NCI-H1092 treated with DMSO at 0.1 percent for 48 hours (cell line): ENCODE measurements at places on chromosomes 2 and 18.

DNA sequence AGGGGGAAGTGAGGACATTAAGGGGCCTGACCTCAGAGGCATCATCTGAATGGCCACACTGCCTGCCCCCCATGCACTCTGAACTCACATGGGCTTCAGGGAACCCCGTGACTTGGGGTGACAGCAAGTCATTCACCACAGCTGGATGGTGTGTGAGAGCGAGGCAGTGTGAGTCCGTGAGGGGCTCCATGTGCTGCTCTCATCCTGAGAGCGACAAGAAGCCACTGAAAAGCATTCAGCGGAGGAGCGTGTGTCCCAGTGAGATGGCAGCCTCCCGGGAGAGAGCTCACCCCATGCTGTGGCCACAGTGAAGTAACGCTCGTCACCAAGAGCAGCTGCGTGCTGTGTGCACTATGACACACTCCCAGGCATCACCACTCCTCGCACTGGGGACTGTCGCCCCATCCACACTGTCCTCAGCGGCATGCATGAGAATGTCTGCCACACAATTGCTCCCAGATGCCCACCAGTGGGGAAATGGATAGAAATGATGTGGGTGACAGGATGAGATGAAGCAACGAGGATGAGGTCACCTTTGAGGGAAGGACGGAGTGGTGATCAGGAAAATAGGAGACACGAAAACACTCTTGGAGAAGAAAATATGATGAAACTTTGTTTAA lies 213.0 kb upstream of the RAB6C start:
- no peak for DNase-seq

- DNase-seq = no peak
Measured at GRCh38 chr2:144703852-144704708, 184.2 kb upstream of the ZEB2 start.

DNA sequence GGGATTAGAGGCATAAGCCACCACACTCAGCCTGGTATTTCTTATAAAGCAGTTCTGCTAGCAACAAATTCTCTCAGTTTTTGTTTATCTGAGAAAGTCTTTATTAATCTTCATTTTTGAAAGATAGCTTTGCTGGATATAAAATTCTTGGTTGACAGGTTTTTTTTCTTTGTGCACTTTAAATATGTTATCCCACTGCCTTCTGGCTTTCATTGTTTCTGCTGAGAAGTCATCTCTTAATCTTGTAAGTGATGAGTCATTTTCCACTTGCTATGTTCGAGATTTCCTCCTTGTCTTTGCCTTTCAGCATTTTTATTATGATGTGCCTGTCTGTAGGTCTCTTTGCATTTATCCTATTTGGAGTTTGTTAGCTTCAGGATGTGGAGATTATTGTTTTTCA lies 5.9 kb upstream of the ELAC1 start:
- DNase-seq = no peak

GRCh38 chr2:20365249-20365817 lies 14.7 kb upstream of the PUM2 start:
- DNase-seq = no peak

DNA sequence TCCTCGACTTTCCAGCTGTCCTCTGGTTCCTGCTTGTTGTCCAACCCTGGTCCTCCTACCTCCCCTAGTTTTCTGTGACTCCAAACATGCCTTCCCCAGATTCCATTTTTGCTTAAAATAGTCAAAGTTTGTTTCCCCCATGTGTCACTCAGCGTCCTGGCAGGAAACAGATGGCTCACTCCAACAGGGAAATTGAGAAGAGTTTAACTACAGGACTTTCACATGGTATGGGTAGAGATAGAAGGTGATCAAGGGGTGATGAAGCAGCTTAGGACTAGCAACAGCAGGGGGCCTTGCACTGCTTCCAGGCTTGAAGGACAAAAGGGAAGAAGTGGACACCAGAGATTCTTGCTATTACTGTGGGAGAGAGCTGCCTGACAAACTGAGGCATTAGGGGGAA lies 6.1 kb upstream of the CUL3 start:
- no peak for DNase-seq

DNA sequence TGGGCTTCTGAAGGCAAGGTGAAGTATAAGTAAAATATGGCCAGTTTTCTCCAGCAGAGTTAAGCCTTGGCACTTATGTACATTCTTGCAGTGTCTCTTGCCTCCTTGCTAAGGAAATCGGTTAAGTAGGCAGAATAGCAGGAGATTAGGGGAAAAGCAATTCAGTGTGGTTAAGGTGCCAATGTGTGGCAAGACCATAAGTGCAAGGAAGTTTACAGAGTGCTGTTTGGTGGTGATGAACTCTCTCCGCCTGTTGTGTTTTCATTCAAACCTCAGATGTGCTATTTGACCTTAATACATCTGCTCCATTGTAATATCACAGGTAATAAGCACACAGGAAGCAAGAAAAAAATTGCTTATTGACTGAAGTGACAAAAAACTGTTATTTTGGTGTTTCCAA lies 156.1 kb downstream of the MGAT5 start:
- no peak for DNase-seq

DNA sequence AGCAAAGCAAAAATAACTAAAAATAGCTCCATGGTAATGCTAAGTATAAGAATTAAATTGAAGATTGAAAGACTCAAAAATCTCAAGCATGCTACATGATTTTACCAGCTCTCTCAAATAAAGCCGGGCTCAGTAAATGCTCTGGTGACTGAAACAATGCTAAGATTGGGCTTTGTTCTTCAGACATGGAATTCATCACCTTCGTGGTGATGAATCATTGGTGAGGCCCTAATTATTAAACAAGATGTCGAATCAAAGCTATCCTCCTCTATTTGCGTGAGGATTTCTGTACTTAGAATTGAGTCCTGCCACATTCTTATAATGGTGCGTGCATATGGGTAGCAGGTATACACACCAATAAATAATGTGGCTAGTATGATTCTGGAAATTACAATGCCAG lies 58.8 kb upstream of the LRRTM1 start:
- no peak for DNase-seq

GRCh38 chr2:25879133-25879730 lies 945 bp upstream of the ASXL2 start:
- no peak for DNase-seq

GRCh38 chr18:42183746-42184145 lies 228.7 kb downstream of the PIK3C3 start:
- no peak for DNase-seq

DNA sequence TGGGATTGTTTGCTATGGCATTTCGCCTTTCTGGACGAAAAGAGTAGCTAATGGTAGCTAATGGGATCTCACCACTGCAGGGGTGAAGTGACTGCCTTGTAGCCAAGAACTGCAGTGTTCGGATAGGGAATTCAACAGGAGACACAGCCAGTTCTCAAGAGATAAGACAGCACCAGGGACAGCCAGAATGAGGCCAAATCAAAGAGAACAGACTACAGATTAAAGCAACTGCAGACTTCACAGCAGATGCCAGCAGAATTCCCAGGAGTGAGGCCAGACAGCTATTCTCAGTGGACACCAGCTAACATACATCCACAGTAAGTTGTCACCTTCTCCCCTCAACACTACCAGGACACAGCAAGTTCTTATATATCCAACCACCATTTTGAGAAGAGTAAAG lies 124.0 kb downstream of the PLA2R1 start:
- no peak for DNase-seq
